ENCODE measurements at places on chromosomes 7 and 10.

GRCh38 chr10:95651346-95652060, 5.0 kb downstream of the ALDH18A1 start:
- no peak for DNase-seq

DNA sequence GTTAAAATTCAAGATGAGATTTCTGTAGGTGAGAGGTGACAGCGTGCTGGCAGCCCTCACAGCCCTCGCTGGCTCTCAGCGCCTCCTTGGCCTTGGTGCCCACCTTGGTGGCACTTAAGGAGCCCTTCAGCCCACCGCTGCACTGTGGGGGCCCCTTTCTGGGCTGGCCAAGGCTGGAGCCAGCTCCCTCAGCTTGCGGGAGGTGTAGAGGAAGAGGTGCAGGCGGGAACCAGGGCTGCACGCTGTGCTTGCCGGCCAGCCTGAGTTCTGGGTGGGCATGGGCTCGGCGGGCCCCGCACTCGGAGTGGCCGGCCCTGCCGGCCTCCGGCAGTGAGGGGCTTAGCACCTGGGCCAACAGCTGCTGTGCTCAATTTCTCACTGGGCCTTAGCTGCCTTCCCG, 320.0 kb upstream of the VWC2 start:
- DNase-seq: no peak

- no peak for DNase-seq
These were observed 14.7 kb downstream of the SHH start for GRCh38 chr7:155797262-155798250.

DNA sequence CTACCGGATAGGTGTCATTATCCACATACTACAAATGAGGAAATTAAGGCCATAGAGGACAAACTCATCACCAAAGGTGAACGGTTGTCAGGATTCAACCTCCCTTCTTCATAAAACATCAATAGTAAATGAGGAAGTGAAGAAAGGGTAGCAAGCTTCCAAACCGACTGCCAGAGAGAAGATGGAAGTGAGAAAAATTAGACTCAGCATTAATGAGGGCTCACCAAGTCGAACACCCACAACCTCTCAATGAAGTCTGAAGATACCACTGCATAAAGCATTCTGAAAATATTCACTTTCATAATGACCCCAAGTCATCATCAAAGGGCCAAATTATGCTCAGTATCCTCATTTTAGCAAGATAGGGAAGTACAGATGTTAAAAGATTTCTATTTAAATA, 29.6 kb downstream of the ABCB4 start:
- no peak for DNase-seq

- DNase-seq: no peak
These were observed 405.5 kb upstream of the SHH start for GRCh38 chr7:156217803-156218202.

DNA sequence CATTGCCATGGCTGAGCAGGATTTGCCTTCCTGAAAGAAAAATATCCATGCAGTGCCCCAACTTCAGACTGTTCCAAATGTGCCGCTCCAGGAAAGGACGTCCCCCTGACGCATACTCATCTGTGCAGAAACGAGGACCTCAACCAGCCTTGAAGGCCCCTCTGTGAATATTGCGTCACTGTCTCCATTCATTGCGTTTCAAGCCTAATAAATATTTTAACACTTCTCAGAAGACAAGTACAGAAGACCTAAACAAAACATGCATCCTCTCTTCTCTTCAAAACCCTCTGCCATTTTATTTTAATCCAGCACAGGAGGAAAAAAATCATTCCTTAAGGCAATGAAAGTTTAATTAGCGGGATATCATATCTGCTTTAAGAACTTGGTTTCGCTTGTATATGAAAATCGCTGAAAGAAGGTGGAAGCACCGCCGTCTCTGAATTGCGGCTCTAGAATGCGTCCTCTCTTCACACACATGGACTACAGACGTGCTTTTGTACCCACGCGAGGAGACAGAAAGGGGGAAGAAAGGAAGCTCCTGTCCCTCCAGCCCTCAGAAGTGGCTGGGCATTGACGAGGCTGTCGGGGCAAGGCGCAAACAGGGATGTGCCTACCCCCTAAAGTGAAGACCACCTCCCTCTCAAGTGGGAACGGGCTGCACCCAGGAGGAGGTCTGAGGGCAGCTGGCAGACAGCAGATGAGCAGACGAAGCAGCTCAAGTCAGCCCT, 36.8 kb downstream of the RGS10 start:
- no peak for DNase-seq

DNA sequence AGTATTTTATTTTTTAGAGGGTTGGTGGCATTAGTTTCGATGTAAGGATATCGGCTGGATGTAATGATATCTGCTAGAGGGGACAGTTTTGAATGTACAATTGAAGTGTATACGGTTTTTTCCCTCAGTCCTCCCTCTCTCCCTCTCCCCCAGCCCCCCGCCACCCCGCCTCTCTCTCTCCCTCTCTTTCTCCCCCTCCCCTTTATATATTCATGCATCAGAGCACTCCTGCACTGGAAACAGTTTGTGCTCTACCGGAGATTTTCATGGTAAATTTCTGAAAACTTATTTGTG, 1.6 kb downstream of the GLCCI1 start:
- DNase-seq: no peak

DNA sequence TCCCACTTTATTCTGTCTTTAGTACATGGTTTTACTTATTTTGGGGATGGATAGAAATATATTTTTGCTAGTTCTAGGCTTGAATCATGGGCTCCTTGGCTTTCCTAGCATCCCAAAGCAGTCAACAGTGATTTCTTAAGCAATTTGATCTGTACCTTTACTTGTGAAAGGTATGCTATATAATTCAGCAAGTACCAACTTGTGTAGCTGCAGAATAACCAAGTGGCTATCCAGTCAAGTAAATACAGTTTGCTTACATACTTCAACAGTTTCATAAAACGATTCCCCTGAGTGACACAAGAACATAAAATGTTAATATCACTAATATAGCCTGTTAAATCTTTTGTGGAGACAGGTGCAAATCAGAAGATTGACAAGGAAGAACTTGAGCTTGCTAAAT, 67.2 kb downstream of the PODXL start:
- no peak for DNase-seq

GRCh38 chr10:129236274-129236691, 230.8 kb upstream of the MGMT start:
- no peak for DNase-seq

DNA sequence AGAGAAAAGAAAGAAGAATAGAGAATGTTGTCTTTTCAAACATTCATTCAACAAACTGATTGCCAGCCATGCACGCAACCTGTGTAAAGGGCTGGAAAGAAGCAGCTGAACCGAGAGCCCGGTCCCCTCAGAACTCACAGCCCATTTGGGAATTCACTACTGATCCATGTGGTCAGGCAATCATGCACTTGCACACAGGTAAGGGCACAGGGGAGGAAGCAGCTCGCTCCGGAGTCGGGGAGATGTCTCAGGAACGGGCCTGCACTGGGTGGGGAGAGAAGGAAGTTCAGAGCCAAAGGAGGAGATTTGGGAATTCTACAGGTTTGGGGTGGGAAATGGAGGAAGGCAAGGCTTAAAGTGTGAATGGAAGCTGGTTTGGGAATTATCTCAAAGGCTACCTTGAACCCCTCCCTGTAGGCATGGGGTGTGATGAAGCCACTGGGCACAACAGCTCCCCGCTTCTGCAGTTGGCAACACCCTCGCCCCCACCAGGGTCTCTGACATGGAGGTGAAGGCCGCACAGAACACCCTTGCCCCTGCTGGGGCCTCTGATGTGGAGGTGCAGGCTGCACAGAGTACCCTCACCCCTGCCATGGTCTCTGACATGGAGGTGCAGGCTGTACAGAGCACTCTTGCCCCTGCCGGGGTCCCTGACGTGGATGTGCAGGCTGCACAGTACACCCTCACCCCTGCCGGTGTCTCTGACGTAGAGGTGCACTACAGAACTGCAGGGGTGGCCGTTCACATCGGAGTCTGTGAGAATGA, 194.4 kb upstream of the RNF32 start:
- no peak for DNase-seq

DNA sequence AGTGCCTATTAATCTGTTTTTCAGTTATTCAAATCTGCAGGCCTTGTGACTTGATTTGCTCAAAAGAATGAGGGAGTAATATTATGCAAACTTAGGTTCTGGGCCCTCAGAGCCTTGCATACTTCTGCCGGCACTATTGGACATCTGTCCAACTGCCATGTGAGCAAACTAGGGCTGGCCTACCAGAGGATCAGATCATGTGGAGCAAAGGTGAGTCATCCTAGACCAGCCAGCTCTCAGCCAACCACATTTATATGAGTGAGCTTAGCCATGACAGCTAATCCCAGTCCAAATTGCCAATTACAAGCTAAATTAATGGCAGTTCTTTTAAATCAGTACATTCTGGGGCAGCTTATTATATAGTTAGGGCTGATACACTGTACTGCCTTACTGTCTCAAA, 69.6 kb downstream of the SDHAF3 start:
- DNase-seq: no peak

- no peak for DNase-seq
These were observed 151.3 kb upstream of the KMT2E start for GRCh38 chr7:104862719-104863118.

GRCh38 chr7:117155694-117156093, 167.2 kb downstream of the WNT2 start:
- DNase-seq: no peak

- no peak for DNase-seq
These were observed 15.2 kb downstream of the FGL2 start for GRCh38 chr7:77184463-77184862.

- no peak for DNase-seq
These were observed 35.7 kb downstream of the CH25H start for GRCh38 chr10:89171263-89171872.

DNA sequence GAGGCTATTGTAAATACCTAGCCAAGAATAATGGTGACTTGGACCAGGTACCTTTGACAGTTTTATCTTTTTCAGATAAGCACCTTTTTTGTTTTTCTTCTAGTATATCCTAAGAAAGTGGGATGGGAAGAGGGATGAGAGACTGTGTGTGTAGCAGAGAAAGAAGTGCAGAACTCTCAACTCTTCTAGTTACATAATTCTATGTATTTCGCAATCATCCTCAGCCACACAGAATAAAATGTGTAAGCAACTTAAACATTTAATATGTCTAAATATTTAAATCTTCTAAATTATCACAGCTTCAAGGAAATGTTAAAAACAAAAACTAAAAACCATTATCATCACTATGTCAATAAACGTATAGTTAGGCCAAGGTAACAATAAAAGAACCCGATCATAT, 42.6 kb upstream of the GSAP start:
- no peak for DNase-seq

GRCh38 chr10:69955211-69955805, 97.3 kb upstream of the MACROH2A2 start:
- DNase-seq: no peak

GRCh38 chr7:104981672-104982037, 32.4 kb upstream of the KMT2E start:
- DNase-seq: no peak

- no peak for DNase-seq
These were observed 5.8 kb upstream of the FHIP2A start for GRCh38 chr10:114815791-114816190.

DNA sequence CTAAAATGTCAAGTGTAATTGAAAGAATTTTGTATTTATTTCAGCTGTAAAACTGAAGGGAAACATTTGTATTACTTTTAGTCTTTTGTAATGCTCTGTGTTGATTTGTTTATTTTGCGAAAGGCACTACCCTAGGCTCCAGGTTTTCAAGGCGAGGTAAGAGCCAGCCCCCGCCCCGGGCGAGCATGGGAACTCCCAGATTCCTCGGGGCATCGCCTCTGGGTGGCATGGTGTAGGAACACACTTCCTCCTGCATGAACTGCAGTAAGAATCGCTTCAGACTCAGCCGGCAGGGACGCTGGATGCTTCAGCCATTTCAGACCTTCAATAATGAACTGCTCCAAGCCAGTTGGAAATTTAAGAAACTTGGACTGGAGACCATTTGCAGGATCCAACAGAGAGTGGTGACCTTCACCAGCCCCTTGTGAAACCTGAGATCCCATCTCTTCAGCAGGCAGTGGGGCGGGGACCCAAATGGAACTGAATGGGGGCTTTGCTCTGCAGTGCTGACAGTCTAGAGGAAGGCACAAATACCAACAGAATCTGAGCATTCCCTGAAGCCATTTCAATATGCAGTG, 544.3 kb upstream of the MGMT start:
- DNase-seq: no peak

- DNase-seq: no peak
These were observed 231.8 kb upstream of the FOXP2 start for GRCh38 chr7:114182837-114183236.

DNA sequence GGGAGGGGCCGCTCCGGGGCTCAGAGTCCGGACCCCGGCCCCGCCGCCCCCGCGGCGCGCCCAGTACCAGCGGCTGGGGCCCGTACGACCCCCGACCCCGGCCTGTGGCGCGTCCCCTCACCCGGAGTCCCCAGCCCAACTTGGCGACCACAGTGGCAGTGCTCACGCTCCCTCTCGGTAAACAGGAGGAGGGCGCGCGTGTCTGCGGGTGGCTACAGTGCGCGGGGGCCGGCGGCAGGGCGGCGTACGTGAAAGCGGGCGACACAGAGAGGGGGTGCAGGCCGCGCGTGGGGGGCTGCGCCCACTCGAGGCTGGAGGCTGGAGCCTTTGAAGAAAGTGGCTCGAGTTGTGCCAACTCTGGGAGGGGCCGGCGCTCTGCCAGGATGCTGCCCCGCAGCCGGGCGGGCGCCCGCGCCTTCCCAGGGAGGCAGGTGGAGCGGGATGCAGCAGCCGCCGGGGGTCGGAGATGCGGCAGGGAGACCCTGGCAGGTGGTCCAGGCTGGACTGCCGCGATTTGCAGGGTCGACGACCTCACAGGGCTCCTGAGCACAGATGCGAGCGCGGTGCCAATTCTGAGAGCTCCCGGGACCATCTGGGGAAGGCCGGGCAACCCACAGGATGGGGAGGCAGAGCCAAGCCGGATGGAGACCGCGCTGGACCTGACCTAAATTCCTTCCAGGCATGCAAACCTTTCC, 655 bp downstream of the PTPRE start:
- DNase-seq: no peak

DNA sequence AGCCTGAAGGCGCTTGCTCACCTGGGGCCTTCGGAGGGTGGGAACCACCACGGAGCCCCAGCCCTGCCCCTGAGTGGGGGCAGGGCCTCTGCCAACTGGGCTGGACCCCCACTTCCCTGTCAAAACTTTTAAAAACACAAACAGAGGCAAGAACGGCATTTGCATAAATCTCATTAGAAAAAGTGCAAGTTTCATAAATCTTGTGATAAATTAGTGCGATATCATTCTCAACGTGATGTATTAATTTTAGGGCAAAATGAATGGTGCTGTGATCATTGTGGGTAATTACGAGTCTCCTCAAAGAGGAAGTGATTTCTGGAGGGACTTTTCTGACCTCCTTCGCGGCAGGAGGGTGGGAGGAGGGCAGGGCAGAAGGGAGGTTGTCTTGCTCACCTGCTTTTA, 98.3 kb downstream of the CDH23 start:
- no peak for DNase-seq

- no peak for DNase-seq
These were observed 263.4 kb upstream of the PRKCQ start for GRCh38 chr10:6843481-6843881.

- no peak for DNase-seq
These were observed 131.3 kb upstream of the NPVF start for GRCh38 chr7:25359471-25360059.

GRCh38 chr7:22189230-22189629, 167.7 kb downstream of the RAPGEF5 start:
- DNase-seq: no peak
